ENCODE measurements at places on chromosomes 4 and X. TPM values are rescaled to one million over a fixed set of nuclear protein-coding genes. Genes with fewer than 3 reads are reported as not detected.

DNA sequence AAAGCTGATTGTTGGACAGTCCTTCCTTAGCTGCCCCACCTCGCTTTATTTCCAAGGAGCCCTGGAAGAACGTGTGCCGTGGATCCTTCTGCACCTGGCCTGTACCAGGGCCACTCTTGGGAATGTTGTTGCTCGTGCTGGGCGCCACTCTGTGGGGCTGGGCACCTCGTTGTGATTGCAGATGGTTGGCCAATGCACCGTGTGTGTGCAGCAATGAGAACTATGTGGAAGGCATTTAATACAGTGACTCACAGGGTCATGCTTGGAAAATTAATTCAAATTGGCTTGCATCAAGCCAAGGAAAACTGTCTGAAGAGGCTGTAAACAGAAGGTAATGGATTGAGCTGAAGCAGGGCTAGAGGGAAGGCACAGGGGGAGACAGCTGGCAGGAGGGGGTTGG lies 37.0 kb upstream of the CD99L2 start:
- DNase-seq = no peak

DNA sequence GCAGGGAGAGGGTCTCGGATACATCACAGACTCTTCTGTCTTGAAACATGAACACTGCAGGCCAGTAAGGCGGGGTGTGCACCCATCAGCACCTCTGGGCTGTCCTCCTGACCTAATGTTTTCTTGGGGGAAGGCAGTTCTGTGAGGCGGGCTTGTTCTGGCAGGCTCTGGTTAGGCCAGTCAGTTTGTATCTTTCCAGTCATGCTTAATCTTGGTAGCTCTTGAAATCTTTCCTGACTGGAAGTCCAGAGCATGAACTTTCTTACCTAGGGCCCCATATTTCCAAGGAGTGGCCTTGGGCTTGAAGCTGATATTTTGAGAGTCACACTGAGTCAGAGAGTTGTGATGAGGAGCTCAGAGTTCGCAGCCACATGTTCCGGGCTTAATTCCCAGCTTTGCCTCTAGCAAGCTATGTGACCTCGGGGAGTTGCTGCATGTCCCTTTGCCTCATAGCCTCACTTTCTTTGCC lies 54.2 kb upstream of the RASSF6 start:
- DNase-seq = no peak

DNA sequence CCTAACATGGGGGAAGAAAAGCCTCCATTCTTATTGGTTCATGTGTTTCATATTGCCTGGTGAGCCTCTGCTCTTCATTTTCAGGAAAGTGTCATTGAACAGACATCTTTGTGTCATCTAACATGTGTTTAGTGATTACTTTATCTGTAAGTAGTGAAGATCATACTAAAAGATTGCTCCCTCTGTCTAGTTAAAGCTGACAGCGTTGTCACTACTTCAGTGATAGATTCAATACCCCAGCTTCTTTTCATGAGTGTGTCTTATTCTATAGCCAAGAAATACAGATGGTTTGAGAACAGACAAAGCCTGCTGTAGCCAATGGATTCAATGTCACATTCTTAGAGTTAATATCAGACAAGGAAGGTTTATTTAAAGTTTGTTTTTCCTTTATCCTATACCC lies 85.1 kb downstream of the NKX6-1 start:
- DNase-seq = no peak

DNA sequence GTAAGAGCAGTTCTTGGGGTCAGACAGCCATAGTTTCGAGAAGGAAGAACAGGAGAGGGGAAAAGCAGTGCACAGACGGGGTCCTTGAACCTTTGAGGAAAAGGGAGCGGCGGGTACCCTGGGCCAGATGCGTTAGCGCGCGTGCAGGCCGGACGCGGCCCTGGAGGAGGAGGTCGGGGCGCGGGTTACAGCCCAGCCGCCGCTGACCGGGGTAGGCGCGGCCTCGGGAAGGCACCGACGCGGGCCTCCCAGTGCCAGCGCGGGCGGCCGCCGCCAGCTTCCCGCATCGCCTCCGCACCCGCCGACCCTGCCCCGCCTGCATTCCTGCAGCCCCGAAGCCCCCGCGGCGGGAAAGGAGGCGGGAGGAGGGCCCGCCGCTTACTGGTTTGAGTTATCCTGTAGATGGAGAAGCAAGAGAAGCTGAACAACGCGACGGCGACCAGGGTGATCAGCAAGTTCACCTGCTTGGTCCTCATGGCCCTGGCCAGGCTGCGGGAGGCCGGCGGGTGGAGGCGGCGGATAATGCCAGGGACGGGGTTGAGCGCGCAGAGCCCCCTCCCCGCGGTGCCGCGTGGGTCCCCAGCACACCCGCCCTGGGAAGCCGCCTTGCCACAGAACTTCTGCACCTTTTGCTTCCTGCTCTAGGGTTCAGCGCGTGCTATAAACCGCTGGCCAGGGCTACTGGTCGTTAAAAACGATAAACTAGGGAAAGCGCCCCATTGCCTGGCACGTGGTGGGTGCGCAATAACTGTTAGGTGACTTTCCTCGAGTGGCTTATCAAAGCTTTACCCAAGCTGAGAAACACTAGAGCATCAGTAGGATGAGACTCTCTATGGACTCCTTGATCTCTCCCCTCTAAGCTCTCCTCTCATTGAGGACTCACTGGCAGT lies at the start of gene MGAT4D:
MGAT4D (minus strand) TSS at position 547 of the 890 bp plus-strand sequence; CDS start at position 476, 71 bp downstream.
- DNase-seq = no peak

DNA sequence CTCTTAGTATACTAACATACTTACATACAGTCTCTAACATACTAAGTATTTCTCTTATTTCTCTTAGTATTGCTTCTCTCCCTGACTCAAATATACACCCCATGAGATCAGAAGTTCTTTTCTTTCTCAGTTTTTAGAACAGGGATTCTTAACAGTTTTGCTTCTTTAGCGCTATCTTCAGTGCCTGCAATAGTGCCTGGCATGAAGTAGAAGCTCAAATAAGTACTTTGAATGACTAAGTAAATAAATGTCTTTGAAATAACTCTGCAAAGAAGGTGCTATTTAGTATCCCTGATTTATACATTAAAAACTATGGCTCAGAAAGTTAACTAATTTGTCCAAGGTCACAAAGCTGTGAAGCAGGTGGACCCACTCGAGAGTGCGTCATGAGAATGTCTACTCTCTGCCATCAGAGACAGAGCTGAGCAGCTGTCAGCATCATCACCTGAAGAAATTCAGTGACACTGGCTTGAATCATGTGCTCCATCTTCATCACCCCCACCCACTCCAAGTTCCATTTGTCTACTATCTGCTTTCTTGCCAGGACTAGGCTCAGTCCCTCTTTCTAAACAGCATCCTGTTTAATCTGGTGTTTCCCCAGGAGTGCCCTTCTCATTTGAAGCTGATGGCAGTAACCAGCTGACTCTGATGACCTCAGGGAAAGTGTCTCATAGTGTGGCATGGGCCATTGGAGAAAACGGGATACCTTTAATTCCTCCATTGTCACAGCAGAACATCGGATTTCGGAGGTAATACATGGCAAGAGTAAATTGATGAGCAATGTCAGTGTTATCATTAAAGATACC lies 83.1 kb downstream of the CC2D2A start:
- no peak for DNase-seq

GRCh38 chr4:82268826-82269193 lies 105.0 kb downstream of the HNRNPD start:
- no peak for DNase-seq

- DNase-seq = no peak
Observed at GRCh38 chr4:42965326-42965725, 72.8 kb downstream of the GRXCR1 start.

DNA sequence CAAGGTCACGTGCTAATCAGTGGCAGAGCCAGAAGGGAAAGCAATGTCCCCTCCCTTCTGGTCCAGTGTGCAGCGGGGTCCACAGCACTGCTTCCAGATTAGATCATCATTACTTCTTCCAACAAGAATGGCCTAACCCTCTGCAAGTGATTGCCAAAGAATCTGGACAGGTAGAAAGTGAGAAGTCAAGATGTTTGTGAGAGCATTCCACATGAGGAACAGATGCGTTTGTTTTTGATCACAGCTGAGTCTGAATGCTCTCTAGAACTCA lies 147.7 kb downstream of the SHROOM3 start:
- no peak for DNase-seq

DNA sequence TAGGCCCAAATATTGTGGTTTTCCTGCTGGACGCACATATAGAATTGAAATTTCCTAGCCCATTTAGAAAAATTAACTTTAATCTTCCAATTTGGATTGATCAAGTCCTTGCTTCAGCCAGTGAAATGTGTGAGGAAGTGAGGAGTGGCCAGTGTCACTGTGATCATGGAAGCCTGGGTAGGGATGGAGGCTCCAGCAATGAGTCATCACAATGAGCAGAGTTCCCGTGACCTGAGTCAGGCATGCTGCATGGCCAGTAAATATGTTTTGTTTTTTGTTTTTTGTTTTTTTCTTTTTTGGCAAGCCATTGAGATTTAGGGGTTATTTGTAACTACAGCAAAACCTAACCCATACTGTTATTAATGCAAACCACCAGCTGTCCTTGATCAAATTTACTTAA lies 52.1 kb downstream of the IDS start:
- no peak for DNase-seq

GRCh38 chr4:112379306-112379705 lies 82.1 kb downstream of the ALPK1 start:
- DNase-seq = no peak

- no peak for DNase-seq
Observed at GRCh38 chr4:153489856-153490558, 23.8 kb downstream of the TMEM131L start.

DNA sequence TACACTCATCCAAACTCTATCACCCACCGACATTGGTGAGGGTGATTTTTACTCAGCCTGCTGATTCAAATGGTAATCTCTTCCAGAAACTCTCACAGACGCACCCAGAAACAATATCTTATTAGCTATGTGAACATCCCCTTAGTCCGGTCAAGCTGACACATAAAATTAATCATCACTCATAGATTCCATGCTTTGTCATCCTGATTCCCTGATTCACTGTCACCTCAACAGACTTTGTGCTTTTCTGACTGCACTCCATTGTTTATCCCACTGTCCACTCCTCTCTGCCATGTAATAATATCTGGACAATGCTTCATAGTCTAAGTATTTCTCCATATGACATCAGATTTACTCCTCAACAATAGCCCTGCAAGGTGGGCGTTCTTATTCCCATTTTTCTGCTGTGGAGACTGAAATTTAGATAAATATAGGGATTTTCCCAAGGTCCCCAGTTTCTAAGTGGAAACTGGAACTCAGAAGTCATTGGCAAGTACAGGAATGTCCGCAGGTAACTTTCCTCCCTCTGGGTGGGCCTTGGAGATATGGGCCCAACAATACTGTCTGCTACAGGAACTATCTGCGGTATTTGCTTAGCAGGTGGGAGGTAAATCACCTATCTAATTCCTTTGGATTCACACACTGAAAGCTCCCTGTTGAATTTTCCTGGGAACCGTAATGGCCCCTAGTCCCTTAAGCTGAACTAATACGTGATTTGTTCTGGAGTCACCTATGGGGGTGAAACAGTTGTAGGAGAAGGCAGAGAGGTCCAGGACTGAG lies 228.6 kb upstream of the BCOR start:
- DNase-seq = no peak

GRCh38 chrX:141989134-141989533 lies 85.4 kb downstream of the MAGEC1 start:
- no peak for DNase-seq

- DNase-seq = no peak
Observed at GRCh38 chr4:140575489-140575888, 6.7 kb upstream of the UCP1 start.

DNA sequence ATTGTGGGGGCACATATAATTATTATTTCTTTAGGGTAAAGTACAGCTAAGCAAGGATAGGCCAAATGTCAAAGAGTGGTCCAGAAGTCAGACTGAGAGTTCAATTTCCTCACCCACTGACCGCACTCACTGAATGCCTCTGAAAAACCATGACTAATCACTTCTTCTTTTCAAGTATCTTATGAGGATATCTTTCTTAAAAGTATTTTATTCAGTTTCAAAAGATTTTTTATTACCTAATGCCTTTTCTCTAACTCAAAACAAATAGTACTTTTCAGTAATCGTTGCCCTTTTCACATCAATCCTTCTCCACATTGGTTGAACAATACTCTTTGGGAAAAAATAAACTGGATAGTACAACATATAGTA lies 61.7 kb upstream of the CAMK2D start:
- DNase-seq = no peak

GRCh38 chr4:184596044-184596616 lies 53.1 kb downstream of the CASP3 start:
- DNase-seq = no peak

DNA sequence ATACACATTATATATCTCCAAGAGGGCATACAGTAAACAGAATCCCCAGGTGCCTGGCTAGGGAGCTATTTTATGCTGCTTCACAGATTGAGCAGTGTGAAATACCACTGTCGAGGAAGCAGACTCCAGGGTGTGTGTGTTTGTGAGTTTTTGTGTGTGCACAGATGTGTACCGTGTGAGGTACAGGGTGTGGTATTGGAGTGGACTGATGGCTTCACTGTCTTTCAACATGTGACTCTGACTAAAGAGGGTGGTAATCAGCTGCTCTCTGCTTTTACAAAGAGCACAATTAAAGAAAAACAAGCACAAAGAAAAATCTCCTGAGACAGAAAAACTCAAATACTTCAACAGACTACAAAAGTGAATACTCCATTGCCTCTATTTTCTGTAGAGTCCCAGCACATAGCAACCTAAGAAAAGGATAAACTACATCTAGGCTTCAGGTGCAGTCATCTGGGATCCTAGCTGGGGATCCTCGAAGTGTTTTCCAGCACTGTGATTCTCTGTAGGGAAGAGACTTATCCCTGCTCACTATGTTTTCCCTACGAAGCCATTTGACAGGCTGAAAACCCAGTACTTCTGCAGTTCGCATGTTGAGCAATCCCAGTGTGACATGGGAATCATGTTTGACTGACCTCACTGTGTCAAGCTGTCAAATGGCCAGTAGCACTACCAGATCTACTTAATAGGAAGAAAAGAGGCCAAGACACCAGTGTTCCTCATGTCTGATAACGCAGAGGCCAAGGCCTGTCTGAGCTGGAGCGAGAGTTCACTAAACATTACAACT lies 100.3 kb downstream of the CDS1 start:
- DNase-seq = no peak

DNA sequence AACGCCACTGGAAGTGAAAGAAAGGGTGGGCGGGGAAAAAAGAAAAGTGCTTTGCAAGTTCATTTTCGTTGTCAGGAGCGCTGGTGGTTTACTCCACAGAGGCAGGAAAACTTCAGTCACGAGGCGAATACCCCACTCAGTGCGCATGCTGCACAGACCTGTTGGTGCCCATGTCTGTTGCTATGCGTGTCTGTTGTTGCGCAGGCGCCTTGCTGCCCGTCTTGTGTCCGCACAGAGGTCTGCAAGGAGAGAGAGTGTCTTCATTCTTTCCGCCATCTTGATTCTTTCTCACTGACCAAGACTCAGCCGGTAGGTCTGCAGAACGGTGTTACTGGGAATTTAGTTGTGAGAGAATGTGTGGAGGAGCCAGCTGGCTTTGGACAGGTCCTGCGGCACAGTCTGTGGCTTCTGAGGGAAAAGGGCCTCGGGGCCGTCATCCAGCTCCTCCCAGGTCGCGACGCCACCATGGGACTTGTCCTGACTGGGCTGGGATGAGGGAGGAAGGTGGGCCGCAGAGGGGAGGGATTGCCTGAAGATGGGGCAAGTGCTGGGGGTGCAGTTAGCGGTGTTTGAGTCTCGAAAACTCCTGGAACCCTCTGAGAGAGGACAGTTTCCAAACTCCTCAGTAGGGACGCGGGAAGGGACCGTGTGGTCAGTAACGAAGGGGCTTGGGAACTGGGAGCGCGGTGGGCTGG lies at the start of gene PAGE2:
PAGE2 (plus strand) TSS at position 224 of the 695 bp plus-strand sequence. CDS start 1,003 bp downstream, outside the sequence.
- no peak for DNase-seq

Gene LRRC66
- polyA plus RNA-seq = 0.80 TPM

Gene KLF8
- 6.6 TPM for polyA plus RNA-seq

Gene VCX
- polyA plus RNA-seq = not detected

Gene PAGE4
- polyA plus RNA-seq = not detected

Gene FDCSP
- not detected for polyA plus RNA-seq

Data from muscle of back (tissue), 13 donors.